Fibroblast of skin of right biceps (primary cell): ENCODE measurements at places on chromosomes 11 and 22.

DNA sequence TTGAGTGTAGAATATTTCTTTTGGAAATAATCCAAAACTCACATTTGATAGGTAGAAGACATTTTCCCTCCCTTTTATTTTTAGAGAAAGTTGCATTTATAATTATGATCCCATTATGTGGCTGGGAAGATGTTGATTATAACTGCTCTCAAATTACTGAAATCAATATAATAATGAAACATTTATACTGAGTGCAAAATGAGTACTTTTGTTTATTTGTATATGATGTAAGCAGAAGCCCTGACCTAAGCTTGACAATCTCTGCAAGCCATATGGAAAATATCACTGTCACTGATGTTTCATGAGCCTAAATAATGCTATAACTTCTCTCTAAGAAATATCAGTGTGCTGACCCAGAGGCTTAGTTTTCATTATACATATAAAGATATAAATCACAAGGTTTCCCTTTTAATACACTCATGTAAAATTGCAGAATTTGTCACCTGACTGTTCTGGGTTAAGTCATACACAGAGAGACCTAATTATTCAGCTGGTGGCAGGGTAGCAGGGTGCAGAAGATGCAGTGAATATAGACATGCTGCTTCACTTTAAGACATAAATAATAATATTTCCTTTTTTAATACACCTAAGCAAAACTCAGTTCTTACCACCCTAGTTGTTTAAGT lies 99.2 kb downstream of the BBOX1 start:
- DNase-seq, result no peak

GRCh38 chr11:22304337-22304961 lies 33.7 kb upstream of the SLC17A6 start:
- peak; percentile 3 for DNase-seq

GRCh38 chr22:20158391-20159036 lies 7.7 kb upstream of the CCDC188 start:
- no peak for DNase-seq

GRCh38 chr11:126464796-126465195 lies 109.3 kb downstream of the ST3GAL4 start:
- DNase-seq, result no peak

DNA sequence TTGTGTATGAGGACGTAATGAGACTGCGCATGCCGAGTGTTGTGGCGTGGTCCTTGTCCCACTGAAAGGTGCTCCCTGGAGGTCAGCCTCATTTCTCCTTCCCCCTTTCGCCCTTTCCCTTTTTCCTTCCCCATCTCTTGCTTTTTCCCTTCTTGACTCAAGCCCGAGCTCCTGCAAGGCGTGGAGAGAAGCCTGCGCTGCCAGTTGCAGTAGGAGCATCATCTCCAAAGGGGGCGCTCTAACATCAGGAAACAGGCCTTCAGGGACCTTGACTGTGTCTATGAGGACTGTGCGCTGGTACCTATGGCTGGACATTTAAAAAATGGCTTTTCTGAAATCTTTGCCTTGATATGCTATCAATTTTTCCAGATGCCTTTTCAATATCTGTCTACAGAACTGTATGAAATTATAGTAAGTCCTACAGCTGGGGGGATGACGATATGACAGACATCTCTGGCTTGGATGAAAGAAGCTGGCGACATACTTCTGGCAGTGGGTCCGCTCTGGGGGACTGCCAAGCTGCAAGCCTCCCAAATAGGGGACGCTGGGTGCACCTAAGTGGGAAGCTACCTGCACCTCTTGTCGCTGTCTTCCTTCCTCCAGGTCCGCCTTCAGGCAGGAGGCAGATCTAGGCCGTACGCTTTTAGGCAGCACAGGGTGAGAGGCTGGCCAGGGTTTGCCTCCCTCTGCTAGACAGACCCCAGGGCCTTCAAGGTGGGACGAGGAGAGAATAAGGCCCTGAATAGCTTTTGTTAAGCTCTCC lies 96.5 kb downstream of the NXPE2 start:
- DNase-seq, result peak; percentile 56

DNA sequence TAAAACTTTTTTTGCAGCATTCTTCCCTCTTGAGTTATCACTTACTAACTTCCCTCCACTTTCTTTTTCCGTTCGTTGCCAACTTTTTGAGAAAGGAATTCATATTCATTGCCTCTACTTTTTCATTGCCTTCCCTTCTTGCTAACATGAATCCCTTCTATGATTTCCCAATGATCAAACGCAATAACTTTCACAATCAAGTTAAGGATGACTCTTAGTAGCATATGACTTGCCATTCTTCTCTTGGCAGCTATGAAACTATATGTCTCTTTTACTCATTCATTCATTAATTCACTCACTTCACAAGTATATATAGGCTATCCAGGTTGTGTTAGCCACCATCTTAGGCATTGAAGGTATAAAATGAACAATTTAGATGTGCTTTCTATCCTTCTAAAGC lies 16.6 kb upstream of the ARHGAP20 start:
- DNase-seq, result peak; percentile 23

- DNase-seq, result peak; percentile 9
Measured at GRCh38 chr11:28730336-28730735, 622.1 kb downstream of the METTL15 start.

- DNase-seq, result no peak
Measured at GRCh38 chr11:14228356-14228755, 130.6 kb downstream of the RRAS2 start.

DNA sequence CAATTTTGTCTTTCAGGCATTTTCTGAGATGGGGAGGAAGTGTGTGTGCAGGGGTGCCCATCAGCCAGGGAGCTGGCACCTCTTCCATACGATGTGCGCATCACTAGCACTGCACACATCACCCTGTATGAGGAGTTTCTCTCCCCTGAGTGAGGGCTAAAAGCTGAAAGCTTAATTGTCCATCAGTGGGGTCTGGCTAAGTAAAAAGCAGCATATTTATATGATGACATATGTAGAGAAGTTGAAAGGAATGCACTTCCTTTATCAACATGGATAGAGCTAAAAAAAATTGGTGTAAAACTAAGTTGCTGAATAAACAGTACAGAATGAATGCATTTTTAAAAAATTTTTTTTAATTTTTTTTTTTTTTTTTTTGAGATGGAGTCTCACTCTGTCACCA lies 4.0 kb downstream of the VSTM5 start:
- DNase-seq, result peak; percentile 75

- no peak for DNase-seq
Measured at GRCh38 chr11:46299451-46299961, 22.0 kb downstream of the CREB3L1 start.

DNA sequence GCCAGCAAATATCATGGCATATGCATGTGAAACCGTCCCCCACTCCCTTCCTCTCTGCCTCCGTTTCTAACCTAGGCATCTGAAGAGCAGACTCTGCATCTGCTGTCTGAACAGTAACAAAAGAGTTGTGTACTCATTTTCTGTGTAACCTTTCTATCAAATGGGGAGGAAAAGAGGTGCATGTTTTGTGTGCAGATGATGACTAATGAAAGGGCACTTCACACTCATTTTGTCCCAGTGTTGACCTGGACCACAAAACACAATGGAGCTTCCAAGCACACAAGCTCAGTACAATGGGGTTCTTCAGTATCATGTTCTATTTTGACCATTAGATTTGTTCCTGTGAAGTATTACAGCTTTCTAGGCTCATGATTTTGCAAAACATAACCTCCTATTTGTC lies 13.0 kb downstream of the JHY start:
- DNase-seq, result no peak

- DNase-seq, result no peak
Measured at GRCh38 chr11:67022961-67023956, at the start of gene SYT12. SYT12 (plus strand) TSS chr11:67023134; CDS start chr11:67030145, 7,011 bp downstream.

DNA sequence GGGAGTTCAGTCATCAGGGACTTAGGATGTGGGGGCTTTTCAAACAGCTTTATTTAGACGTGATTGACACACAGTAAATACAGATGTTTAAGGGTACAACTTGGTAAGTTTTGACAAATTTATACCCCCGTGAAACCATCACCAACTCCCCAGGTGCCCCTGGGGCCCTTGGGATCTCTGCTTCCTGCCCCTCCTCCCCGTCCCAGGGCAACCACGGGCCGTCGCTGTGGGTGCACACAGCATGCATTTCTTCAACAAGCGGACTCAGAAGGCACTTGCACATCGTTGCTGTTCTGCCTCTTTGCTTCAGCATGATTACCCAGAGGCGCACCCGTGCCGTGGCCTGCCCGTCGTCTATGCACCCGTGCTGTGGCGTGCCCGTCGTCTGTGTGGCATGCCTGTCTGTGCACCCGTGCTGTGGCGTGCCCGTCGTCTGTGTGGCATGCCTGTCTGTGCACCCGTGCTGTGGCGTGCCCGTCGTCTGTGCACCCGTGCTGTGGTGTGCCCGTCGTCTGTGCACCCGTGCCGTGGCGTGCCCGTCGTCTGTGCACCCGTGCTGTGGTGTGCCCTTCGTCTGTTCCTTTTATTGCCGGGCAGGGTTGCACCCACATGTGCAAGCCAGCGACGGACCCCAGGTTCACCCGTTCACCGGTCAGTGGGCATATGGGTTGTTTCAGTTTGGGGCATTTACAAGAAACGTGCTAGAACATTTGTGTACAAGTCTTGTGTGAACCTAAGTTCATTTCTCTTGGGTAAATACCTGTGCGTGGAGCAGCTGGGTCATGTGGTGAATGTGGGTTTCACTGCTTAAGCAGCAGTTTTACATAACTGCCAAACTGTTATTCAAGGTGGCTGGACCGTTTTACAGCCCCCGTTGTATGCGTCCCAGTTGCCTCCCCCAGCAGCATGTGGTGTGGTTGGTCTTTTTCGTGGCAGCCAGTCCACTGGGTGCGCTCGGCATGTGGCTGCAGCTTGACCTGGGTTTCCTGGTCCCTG lies 8.3 kb downstream of the CD81 start:
- DNase-seq, result no peak

DNA sequence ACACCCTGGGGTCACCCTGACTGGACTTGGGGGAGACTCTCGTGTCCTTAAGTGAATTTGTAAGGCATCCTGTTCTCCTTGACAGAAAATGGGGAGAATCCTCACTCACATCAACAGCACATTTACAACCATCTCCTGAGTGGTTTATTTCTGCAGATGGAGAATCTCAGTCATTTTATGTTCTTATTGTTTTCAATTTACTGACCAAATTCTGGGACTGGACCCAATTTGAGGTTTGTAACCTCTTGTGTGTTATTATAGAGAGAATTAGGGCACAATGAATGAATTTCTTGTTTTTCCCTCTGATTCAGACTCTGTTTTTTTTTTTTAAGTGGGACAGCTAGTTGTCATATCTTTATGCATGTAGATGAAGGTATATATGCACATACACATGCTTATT lies 104.9 kb downstream of the ADAMTS15 start:
- DNase-seq, result peak; percentile 38

DNA sequence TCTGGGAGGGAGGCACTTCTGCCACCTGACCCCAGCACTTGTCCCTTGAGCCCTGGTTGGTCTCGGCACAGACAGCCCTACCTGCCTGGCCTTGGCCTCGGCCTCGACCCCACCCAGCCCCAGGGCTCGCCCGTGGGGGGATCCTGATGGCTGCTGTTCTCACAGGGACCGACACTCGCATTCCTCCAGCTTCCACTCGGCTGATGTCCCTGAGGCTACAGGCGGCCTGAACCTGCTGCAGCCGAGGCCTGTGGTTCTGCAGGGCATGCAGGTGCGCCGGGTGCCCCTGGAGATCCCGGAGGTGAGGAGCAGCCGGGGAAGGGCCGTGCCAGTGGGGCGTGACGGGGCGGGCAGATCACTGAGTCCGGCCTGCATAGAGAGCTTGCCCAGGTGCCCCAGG lies 5.1 kb downstream of the PCNX3 start:
- DNase-seq, result no peak

- peak; percentile 22 for DNase-seq
Measured at GRCh38 chr11:15507592-15507991, 392.9 kb downstream of the INSC start.

DNA sequence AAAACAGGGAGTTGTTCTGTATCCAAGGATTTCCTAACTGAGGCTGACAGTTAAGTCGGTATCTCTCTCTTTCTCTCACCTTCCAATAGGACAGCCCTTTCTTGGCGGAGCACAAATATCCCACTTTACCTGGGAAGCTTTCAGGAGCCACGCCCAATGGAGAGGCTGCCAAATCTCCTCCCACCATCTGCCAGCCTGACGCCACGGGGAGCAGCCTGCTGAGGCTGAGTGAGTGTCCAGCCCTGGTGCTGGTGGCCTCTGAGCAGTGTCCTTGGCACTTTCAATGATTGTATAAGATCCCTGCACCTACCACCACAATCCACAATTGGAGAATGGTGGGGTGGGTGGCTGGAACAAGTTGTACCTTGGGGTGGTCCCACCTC lies 33.7 kb downstream of the CYB5R2 start:
- DNase-seq, result no peak

DNA sequence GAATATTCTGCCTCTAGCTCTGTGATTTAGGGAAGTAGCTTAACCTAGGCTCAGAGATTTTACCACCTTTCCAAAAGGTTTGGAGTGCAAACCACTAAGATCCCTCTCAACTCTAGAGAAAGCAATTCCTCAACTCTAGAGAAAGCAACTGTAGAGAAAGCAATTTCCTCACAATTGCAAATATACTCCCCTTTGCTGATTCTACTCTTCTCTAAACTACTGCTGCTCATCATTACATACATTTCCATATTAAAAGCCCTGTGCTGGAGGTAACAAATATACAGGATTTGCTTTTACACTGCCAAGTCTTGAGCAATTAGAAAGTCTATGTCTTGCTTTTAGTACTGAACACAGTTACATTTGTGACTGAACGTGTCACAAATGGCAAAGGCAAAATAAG lies 48.2 kb downstream of the ALG9 start:
- DNase-seq, result no peak

DNA sequence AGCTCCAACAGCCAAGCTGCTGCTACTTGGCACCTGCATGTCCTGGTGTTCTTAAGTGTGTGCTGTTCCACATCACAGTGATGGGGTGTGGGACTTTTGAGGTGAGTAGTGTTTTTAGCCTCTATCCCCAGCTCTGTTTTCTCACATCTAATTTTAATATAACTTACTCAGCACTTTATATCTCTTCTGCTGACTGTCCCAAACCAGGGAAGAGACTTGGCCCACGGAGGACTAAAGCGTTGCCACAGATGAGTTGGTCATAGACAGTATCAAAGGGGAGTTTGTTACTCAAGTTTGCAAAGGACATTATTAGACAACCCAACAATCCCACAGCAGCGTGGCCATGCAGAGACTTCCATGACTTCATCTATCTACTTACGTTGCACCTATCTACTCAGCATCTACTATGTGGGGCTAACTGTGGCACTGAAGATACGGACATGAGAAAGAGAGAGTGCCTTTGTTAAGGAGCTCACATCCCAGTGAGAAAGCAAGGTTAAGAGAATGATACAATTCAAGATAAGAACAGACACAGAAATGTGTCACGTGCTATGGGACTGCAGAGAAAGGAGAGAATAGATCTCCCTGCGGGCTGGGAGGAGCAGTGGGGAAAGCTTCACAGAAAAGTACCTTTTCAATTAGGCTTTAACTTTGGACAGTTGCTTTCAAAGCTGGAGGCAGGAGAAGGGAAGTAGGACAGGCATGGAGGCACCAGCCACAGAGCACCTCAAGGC lies 82.4 kb downstream of the ME3 start:
- DNase-seq, result no peak
